GM13977 (cell line): ENCODE measurements at places on chromosomes 5 and 9.

GRCh38 chr9:4293293-4293941 is 6.5 kb downstream of the GLIS3 start:
- DNase-seq, result no peak

DNA sequence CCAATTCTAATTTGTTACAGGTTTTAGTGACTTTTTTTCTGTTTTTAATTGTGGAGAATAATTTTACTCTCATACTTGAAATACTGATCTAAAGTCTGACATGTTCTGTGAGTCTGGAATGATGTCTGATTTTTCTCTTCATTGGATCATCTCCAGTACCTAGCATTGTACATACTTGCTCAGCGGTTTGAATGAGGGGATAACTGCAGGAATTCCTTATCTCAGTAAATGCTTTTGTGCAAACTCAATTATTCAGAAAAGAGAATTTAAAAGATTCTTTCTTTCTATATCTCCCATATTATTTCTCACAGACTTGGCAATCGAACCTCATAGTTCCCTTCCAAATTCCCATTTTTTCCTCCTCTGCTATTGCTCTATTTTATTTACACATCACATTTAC is 397.9 kb upstream of the SGCD start:
- no peak for DNase-seq

- DNase-seq, result no peak
These were observed 8.7 kb upstream of the TRPC7 start for GRCh38 chr5:136374003-136374402.

DNA sequence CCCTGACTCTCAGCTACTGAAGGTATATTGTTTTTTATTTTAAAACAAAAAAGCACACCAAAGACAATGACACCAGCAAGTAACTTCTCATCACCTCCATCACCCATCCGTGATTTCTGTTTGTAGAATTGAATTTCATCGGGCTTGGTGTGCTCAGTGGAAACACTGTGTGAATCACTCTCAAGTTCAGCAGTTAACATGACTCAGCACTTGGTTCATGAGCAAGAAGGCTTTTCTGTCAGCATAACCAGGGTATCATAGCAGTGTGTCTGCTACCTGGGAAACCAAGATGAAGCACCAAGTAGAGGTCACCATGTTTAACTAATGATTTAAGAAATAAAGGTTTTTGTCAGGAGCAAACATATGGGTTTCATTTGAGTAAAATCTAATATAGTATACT is 123.7 kb downstream of the INSYN2B start:
- DNase-seq, result no peak

- no peak for DNase-seq
These were observed 167.2 kb upstream of the HMHB1 start for GRCh38 chr5:143644727-143645126.

DNA sequence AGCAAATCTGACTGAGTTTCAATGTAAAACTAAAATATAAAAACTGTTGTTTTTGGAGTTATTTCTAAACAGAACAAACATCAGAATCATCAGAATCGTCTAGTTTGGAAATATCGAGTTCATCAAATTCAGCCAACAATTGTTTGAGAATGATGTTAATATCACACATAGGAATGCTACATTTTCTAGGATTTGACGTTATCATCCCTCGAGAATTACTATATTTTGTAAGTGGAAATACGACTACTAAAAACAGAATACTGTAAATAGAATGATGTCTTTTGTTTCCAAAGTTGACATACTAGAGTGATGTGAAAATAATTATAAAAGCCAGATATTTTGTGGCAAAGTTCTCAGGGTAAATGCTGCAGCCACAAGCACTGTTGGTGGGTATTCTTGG is 805.9 kb downstream of the TLE1 start:
- DNase-seq, result no peak

DNA sequence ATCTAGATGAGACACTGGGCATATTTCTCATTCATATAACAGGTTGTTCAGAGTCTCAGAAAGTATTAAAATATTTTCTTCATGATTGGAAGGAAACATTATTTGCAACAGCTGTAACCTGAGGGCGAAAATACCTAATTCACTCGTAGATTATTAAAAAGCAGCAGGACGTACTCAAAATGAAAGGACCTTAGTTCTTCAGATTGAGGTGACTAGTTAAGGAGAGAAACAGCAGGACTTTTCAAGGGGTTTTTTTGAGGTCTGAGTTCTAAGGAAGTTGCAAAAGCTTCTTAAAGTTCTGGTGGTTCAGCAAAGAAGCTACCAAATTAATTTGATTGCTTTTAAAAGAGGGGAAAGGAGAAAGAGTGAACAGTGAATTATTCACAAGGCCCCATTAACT is 174.9 kb downstream of the TMEM161B start:
- DNase-seq, result no peak
